Fibroblast of lung (primary cell): ENCODE measurements at places on chromosomes 3 and 15. TPM values are rescaled to one million over a fixed set of nuclear protein-coding genes. Genes with fewer than 3 reads are reported as not detected.

ASB14 gene
- not detected in 2 replicates for total RNA-seq

GOLGA8S gene
- under 0.01 TPM in 1 of 2 replicates, not detected in the other for total RNA-seq

GOLGA6L7 gene
- not detected in 2 replicates for total RNA-seq

TMEM207 gene
- not detected in 2 replicates for total RNA-seq

DUT gene
- 41.6 and 47.6 TPM in 2 replicates for total RNA-seq

KCTD6 gene
- 9.5 and 10.2 TPM in 2 replicates for total RNA-seq

LYZL4 gene
- not detected in 2 replicates for total RNA-seq

GPD1L gene
- total RNA-seq = 12.6 and 15.0 TPM in 2 replicates

TIGIT gene
- total RNA-seq = not detected in 2 replicates

PARP14 gene
- total RNA-seq = 71.7 and 78.3 TPM in 2 replicates

GRCh38 chr3:167728632-167729323, 5.9 kb downstream of the PDCD10 start:
- no peak for DNase-seq

- DNase-seq = no peak
Measured at GRCh38 chr15:48076454-48076853, 44.3 kb upstream of the SLC24A5 start.

DNA sequence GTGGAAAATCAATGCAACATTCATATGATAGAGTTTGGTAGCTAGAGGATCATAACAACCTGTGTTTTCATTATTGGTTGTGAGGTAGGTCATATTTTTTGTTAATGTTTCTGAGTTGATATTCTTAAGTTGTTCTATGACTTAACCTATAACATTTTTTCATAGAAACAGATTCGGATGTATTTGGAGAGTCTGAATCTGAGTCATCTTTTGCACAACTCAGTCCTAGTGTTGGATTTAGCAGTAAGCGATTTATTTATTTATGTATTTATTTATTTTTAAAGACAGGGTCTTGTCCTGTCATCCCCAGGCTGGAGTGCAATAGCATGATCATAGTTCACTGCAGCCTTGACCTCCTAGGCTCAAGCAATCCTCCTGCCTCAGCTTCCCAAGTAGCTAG, 292.8 kb upstream of the ZNF717 start:
- peak; percentile 62 for DNase-seq

DNA sequence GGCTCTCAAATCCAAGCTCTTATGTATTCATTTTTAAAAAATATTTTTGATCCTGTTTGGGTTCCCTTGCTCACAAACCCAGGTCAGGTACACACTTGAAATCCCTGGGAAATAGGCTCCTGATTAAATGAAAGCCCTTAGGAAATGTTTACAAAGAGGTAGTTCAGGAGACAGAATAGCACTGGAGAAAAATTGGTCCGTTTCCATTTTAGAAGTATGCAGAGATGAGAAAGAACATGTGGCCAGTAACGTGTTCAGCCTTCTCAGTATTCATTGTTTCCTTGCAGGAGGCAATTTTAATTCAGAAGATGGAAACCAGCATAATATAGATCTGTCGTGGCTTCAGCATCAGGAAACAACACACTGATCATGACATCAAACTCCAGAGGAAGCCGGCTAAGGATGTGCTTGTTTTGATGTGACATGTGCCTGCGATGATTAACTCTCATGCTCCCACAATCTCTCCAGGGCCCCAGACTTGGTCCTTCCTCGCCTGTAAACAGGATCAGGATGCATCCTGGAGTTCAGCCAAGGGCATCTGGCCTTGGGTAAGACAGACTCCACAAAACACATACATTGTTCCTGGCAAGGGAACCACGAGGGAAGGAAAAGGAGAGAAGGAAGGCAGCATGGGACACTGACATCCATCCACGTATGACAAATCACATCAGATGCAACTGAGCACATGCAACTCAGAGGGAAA, 350.5 kb upstream of the THBS1 start:
- DNase-seq = no peak

GRCh38 chr15:74041311-74041756, 41.0 kb downstream of the GOLGA6A start:
- DNase-seq = no peak

- no peak for DNase-seq
Measured at GRCh38 chr15:86871964-86872363, 792.3 kb downstream of the AGBL1 start.

- DNase-seq = peak; percentile 81
Measured at GRCh38 chr15:35329521-35329961, 216.4 kb downstream of the DPH6 start.

- DNase-seq = no peak
Measured at GRCh38 chr3:11998092-11998491, 6.1 kb upstream of the SYN2 start.

GRCh38 chr15:43932907-43933306, 106.1 kb downstream of the WDR76 start:
- DNase-seq = no peak

DNA sequence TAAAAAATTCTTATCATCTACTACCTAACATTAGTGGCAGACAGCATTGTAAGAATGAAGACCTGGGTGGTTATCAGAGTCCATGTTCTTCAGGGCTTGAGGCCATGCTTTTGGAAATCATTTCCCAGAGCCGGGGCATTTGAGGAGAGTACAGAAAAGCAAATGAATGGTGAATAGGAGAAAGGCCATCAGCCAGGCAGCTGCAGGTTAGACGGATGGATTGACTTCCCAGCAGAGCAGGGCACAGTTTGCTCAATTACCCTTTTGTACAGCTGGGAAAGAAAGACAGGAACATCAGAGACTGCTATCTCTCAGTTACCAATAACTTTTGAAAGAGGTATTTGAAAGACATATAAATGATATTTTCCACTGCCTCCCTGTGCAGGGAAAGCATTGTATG, 135.6 kb downstream of the ALCAM start:
- no peak for DNase-seq

DNA sequence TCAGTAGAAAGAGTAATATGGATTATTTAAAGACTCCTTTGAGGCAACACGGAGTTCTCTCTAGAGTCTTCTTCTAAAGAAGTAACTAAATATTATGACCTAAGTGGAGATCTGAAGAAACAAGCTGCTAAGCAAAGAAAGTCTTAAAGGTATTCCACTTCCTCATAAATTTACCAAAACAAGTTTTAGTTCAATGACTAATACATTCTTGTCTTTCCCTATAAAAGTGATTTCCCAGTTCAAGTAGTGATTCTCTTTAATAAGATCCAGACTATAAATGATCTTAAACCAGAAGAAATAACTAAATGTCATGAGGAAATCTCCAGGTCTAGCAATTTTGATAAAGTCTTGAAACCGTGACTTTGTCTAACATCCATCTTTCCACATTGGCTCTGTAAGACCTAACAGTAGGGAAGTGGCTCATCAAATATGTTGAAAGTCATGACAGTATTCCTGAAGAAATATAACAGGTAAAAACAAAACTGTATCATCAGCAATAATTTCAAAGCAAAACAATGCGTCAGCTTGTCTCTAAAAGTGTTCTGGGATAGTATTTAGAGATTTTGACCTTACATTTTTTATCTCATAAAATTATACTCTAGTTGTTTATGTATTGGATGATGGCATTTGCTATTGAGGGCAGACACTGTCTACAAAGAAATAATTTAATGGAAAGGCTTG, 51.8 kb upstream of the NEDD4 start:
- DNase-seq = no peak

DNA sequence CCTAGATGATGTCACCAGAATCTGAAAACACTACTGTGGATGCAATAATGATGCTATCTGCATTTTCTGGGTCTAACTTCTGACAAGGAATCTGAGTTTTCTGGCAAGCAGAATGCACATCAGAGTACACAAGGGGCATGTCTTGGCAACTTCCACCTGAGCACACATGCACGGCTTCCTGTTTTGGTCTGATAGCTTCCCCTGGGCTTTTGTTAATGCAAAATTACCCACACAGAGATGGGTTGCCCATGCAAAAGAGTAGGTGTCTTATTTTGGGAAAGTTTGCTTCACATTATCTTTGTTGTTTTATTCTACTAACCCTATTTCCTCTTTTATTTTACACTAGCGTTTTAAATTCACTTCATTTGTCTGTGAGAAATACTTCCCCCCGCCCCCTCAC, 74.2 kb upstream of the SATB1 start:
- DNase-seq = no peak

DNA sequence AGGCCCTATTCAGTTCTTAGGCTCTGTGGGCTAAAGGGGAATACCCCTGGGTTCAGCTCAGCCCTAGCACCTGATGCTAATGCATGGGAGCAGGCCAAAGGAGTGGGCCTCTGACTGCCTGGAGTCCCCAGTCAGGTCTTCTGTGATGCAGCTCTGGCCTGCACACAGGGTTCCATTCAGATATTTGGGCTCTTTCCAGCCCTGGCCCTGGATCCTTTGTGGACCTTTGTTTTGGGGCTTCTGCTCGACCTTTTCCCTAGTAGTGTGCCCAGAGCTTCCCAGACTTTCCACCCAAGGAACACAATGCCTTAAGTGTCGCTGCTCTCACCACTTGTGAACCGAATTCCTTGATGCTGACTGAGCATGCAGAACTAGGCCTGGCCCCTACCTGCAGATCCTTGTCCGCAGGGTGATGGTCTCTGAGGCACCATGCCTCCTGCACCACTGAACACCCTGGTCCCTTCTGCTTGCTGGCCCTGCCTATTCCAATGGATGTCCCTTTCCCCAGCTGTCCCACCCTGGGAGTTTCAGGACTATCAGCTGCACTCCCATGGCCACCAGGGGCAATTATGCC, 5.1 kb downstream of the SEC13 start:
- DNase-seq = no peak

DNA sequence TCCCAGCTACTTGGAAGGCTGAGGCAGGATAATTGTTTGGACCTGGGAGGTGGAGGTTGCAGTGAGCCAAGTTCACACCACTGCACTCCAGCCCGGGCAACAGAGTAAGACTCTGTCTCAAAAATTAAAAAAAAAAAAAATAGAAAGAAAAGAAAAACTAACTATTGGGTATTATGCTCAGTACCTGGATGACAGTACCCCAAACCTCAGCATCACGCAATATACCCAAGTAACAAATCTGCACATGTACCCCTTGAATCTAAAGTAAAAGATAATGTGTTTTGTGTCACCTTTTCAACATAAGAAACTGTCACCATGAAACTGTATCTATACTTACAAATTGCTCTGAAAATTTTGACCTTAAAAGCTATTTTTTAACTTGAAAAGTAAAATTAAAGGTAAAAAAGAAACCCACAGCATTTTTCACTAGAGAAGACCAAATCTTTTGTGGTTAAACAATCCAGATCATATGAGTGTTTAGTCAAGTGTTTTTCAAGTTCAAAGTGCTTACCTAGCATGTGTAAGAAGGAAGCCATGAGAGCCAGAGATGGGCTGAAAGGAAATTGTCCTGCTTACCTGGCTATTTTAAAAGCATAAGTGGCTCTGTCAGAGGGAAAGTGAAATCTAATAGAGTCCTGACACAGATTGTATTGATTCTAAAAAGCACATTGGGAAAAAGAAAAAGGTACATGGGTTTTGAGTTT, 50.5 kb downstream of the MYO1E start:
- DNase-seq = no peak

- DNase-seq = peak; percentile 84
Measured at GRCh38 chr15:92930776-92931175, 30.7 kb downstream of the CHD2 start.

GRCh38 chr15:71612869-71613268, 197.5 kb upstream of the NR2E3 start:
- DNase-seq = no peak

DNA sequence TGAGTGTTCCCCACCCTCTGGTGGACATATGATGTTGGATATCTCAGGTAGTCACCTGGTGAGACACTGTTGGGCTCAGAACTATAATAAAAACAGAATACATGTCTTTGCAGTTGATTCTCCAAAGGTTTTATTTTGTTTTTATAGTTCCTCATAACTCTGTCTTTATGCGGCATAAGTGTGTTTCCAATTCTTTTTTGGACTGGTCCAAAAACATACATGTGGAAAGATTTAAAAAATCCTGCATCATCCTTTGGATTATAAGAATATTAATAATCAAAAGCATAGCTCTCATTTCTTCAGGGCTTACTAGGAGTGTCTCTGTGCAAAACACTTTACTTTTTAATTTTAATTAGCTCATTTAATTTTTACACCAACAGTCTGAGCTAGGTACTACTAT, 71.0 kb upstream of the ANKRD34C start:
- no peak for DNase-seq

- DNase-seq = no peak
Measured at GRCh38 chr15:71932689-71933088, 122.3 kb downstream of the NR2E3 start.

DNA sequence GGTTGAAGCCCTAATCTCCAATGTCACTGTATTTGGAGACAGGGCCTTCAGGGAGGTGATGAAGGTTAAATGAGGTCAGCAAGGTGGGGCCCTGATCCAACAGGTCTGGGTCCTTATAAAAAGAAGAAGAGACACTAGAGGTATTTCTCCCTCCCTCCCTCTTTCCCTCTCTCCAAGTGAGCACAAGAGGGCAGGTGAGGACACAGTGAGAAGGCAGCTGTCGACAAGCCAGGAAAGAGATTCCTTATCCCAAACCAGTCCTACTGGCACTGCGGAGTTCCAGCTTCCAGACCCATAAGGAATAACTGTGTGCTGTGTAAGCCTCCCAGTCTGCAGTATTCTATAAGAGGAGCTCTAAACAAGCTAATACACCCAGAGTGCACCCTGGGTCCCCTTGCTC, 134.7 kb downstream of the ADAMTS17 start:
- DNase-seq = no peak

DNA sequence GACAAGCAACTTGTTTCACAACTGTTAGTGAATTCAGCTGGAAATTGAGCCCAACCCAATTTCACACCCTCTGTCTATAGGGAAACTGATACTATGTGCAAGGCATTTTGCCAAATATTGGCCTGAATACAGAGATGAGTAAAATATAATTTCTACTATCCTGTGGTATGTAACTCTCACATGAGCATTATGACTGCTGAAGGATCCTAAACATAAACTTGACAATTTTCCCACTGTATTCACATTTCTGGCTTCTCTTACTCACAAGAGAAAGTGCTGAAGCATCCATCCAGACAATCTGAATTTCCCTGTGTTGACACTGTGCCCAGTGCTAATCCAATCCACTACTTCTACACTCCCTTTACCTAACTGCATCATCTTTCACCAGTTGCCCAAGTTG, 28.4 kb downstream of the SERPINI2 start:
- DNase-seq = no peak

DNA sequence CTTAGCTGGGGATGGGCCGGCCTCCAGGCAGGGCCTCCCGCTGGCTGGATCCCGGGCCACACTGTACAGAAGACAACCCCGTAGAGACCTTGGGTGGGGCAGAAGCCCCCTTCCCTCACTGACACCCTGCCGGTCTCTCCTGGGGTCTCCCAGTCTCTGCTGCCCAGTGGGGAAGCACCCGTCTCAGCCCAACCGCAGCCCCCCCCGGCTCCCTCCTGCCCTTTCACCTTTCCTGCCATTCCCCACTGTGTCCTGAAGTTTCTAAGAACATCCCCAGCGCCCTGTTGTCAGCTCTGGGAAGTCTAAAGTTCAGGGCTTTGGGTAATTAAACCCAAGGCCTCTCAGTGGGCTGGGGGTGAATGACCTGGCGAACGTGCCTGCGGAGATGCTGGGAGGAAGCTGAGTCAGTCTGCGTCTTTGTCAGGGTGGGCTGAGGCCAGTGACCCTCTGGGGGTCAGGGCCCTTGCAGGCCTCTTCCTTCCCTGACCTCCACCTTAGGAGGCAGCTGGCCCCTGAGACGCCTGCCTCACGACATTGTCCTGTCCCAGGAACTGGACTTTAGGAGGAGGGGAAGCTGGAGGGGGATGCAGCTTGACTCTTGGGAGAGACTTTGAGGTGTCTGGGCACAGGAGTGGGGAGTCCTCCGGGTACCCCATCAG, 1.4 kb upstream of the SLC51A start:
- DNase-seq = no peak

- DNase-seq = no peak
Measured at GRCh38 chr3:127484601-127485388, 105.7 kb downstream of the TPRA1 start.

GRCh38 chr3:105823149-105823867, 45.5 kb downstream of the CBLB start:
- peak; percentile 99 for DNase-seq
